ENCODE measurements at places on chromosomes 2 and 18.

DNA sequence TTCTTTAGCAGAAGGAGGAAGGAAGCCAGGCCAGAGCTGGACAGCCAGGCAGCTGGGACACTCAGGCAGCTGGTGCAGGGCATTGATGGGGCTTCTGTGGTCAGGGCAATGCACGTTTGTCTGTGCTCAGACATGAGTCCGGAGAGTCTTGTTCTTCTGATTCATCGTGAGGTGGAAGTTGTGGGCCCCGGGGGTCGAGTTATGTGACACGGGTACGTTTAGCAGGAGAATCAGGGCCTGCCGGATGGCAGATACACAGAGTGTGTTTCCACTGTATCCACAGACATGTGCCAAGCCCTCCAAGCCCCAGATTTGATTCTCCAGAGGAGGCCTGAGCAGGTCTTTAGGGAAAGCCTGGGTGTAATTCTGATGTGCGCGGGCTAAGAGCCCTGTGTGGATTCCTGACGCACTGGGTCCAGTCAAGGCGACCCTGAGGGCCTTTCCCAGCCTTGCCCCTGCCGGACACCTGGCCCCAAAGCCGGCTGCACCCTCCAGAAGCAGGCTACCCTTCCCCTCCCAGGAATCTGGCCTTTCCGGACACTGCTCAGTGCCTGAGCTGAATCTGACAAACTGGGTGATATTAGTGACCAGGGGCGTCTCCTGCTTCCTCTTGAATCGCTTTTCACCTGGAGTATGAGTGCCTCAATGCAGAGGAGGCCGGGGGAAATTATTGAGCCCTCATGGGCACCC, 10.1 kb downstream of the ARHGEF4 start:
- no peak for DNase-seq

DNA sequence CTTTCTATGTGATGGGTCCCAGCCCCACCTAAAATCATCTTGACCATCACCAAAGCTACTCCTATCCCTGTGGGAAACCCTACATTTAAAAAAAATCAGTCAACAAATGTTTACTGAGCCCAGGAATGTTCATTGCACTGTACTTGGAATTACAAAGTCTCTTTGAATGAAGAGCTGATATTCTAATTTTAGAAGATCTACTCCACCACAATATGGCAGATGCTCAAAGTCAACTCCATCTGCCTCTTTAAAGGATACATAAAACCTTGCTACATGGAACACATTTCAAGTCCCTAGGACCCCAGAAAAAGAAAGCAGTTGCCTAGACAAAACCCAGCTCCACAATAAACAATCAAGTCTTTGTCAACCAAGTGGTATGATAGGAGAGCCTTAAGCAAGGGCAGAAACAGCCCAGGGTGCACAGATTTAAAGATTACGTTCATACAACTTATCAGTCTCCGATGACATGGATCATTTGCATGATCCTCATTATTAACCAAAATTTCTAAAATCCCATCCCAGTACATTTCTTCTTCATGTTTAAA, 234.3 kb upstream of the ACVR2A start:
- DNase-seq, result no peak

- DNase-seq, result no peak
Measured at GRCh38 chr2:31888550-31888949, 122.3 kb downstream of the MEMO1 start.

GRCh38 chr2:36570416-36570815, 27.6 kb downstream of the FEZ2 start:
- no peak for DNase-seq

- DNase-seq, result no peak
Measured at GRCh38 chr2:105609746-105610402, 134.8 kb upstream of the NCK2 start.
